ENCODE measurements at places on chromosomes 16 and 17.

DNA sequence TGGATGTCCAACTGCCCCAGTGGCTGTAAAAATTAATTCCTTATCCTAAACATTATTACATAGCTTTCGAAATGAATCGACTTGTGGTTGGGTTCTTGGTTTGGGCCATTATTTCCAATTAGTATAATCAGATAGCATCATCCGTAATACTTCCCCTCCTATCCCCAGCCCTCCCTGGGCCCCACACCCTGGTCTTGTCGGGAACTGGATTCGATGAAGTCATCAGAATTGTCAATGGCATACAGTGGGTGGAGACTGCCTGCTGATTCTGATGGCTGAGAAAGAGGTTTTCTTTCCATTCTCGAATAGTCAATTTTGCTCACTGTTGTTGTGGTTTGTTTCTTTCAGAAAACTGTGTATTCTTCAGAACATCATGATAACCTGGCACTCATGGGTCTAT lies 395.1 kb downstream of the SEC14L1 start:
- no peak for DNase-seq

DNA sequence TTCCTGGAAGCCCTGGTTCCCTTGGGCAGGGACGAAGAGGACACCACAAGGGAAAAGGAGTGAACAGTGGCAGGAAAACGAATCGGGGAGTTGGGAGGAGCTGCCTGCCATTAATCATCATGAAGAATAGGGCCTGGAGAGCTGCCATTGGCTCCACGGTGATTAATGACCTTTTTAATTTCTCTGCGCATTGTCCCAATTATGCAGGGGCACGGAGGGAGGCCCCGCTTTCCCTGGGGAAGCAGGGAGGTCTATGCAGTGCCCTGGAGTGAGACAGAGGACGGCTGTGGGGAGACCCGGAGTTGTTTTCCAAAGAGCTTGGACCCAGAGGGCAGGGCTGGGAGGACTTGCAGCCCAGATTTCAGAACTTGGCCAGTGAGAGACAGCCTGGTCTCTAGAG lies 338.9 kb upstream of the C16orf82 start:
- no peak for DNase-seq

DNA sequence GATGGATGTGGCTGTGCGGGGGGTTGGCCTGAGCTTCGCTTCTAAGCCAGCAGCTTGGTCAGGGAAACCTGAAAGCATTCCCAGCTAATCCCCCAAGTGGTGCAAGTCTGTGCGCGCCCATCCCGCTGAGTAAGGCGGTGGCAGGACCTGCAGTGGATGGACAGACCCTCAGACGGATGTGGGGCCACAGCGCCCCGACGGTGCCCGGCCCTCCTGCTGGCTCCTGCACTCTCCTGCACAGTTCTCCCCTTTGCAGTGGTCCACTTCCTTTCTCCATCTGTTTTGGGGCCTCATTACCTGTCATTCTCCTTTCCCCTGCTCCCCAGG lies 2.3 kb downstream of the ATP2A1 start:
- DNase-seq: no peak

GRCh38 chr16:77383606-77384187 lies 51.1 kb downstream of the ADAMTS18 start:
- no peak for DNase-seq

DNA sequence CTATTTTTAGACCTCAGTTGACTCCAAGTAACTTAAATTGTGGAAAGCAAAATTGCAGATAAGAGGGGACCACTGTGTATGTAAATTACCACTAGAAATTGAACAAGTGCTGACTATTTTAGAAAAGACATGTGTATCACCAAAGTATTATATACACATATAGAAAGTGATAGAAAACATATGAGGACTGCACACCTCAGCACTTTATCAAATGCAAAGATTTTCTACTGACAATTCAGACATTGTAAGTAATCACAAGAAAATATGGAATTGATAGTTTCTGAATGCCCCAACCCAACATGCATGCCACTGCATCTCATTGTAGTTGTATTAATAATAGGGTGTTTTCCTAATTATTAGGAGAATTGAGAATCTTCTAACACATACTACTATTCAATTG lies 536.5 kb downstream of the CDH11 start:
- no peak for DNase-seq

DNA sequence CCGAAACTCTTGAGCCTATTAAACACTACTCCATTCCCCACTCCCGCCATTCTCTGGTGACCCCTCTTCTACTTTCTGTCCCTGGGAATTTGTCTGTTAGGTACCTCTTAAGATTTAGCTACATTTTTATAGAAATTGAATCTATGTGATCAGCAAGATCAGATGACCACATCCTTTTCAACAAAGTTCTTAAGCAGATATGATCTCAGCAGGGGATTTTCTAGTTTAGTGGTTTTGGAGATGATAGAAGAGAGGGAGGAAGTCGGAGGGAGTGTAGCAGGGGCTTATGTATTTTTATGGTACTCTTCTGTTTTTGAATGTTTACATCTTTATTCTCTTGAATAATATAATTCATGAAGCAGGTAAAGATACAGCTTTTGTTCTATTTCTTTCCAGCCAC lies 40.8 kb downstream of the RPA1 start:
- no peak for DNase-seq

GRCh38 chr17:78925662-78926555 lies 722 bp upstream of the TIMP2 start:
- no peak for DNase-seq

DNA sequence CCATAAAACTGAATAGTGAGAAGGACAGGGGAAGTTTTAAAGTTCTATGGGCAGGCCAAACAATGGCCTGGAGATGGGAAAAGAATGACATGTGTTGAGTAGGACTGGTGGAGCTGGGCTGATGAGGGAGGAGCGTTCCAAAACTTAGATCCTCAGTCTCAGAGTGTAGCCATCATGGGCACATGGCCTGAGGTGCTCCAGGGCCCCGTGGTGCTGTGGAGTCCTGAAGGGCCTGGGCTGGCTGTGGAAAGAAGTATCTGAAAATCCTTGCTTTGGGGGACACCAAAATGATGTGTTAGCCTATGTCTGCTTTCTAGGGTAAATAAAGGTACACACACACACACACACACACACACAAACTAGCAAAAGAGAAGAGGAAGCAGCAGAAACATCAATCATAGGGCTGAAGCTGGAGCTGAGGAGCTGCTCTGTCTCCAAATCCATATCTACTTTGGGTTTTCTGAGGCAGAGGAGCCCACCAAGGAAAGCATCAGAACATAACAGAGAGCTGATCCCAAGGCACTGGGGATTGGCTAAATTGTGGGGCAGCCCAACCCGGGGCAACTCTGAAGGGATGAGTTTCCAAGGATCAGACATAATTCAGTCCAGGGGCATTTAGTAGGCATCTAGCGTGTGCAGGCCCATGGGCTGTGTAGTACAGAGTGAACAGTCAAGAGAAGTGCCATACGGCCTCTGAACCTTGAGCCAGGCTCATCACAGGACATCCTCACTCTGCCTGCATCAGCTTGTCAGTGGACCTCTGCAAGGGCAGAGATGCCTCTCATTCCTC lies 85.2 kb downstream of the C16orf78 start:
- DNase-seq: no peak

- no peak for DNase-seq
Observed at GRCh38 chr17:80737106-80738019, 192.7 kb downstream of the RPTOR start.

- DNase-seq: no peak
Observed at GRCh38 chr17:44595216-44595775, 38.0 kb downstream of the FZD2 start.

- DNase-seq: no peak
Observed at GRCh38 chr17:46038414-46038813, 39.4 kb downstream of the STH start.

DNA sequence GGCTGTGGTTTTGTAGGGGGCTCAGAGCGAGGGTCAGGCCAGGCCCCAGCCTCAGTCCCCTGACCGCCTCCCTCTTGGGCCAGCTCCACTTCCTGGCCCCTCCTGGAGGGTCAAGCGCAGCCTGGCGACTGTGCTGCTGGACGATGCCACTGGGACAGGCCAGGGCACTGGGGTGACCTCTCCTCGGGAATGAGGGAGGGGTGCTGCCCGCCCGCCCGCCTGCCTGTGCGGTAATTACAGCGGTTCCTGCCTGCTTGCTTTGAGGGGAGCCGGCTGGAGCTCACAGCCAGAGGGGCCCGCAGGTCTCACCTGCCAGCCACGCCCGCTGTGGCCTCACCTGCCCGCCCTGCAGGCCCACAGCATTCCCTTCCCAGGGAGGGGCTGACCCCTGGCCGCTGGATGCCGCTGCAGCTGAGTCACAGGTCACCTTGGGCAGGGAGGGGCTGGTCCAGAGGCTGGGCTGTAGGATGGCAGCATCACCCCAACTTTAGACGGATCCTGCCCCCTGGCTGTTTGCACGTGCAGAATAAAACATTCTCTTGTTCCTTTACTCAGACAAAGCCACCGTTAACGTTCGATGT lies 76.7 kb upstream of the CBX4 start:
- DNase-seq: no peak

GRCh38 chr17:9218064-9218635 lies 196.8 kb downstream of the NTN1 start:
- DNase-seq: no peak

GRCh38 chr17:79922116-79922601 lies 82.9 kb upstream of the CBX4 start:
- DNase-seq: no peak

DNA sequence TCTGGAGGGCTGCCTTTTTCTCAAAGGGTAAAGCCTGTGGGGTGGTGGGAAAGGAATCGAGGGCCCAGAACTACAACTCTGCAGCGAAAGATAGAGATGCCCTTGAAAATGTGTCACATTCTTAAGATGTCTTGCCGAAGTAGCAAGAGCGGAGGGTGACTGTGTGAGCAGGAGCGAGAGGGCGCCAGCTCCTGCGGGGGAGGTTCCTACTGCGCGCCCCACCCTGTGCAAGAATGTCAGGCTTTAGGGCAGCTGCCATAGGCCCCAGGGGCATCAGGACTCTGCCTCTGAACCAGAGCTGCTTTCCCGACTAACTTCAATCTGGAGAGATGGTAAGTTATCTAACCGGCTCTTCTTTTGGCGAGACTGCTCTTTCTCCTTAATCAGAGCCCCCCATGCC lies 11.8 kb upstream of the ITGAE start:
- DNase-seq: no peak

DNA sequence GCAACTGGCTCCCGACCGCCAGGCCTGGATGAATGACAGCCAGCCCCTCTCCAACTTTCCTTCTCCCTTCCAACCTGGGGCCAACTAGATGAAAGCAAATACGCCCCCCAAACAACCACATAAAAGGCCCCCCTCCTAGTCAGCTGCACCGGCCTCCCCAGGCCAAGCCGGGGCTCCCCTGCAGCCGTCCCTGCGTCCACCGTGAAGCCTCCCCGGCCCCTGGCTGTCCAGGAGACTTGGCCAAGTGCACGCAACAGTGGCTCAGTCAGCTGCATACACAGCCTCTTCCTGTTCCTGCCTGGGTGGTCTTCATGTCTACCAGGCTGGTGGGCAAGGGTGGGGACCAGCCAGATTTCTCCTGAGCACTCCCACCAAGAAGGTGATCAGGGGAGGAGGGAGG lies 16.0 kb downstream of the DNAH17 start:
- DNase-seq: no peak

DNA sequence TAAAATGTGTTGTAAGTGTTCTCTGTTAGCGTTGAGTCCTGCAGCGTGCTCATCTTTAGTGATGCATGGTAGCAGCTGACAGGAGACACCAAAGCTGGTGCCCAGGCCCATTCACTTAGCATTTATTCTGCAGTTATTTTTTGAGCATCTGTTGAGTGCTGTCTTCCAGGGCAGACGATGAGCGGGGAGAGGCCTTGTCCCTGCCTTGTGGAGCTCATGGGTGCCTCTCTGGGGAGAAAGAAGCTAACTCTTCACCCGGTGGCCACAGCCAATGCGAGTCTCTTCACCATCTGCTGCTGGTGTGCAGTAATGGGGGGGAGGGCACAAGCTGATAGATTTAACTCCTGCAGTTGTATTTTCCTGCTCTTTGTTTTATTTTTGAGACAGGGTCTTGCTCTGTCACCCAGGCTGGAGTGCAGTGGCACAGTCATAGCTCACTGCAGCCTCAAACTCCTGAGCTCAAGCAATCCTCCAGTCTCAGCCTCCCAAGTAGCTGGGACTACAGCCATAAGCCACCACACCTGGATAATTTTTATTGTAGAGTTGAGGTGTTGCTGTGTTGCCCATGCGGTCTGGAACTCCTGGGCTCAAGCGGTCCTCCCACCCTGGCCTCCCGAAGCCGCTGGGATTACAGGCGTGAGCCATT lies 30.5 kb downstream of the GPT2 start:
- no peak for DNase-seq
